ENCODE measurements at places on chromosomes 6 and 20.

GRCh38 chr6:150535151-150535804 is 64.4 kb upstream of the PLEKHG1 start:
- no peak for DNase-seq

GRCh38 chr6:142857796-142858555 is 87.0 kb downstream of the HIVEP2 start:
- no peak for DNase-seq

GRCh38 chr6:170444811-170445211 is 108.3 kb downstream of the PSMB1 start:
- no peak for DNase-seq

DNA sequence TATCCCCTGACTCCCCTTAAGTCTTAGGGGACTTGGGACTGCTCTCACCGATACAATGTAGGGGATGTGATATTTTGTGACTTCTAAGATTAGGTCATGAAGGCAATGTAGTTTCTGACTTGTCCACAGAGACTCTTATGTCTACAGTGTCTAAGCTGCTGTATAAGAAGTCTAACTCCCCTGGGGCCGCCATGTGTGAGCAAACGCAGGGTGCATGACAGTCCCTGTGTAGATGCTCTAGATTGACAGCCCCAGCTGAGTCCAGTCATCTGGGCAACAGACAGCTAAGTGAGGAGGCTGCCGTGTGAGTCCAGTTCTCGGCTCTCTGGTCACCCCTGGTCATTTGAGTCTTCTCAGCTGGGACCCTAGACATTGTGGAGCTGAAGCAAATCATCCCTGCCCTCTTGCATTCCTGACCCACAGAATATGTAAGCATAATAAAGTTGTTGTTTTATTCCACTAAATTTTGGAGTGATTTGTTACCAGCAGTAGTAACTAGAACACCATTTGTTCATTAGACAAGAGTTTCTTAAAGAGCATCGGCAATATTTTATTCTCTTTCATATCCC is 743.3 kb upstream of the CHD6 start:
- no peak for DNase-seq

GRCh38 chr20:32743237-32744112 is at the start of gene COMMD7:
COMMD7 (minus strand) TSS chr20:32743467; CDS start chr20:32743391, 76 bp downstream.
- peak; percentile 74 for DNase-seq

- DNase-seq, result no peak
Observed at GRCh38 chr6:163563318-163563717, 148.8 kb downstream of the QKI start.

- no peak for DNase-seq
Observed at GRCh38 chr6:100662264-100662663, 197.5 kb upstream of the SIM1 start.

DNA sequence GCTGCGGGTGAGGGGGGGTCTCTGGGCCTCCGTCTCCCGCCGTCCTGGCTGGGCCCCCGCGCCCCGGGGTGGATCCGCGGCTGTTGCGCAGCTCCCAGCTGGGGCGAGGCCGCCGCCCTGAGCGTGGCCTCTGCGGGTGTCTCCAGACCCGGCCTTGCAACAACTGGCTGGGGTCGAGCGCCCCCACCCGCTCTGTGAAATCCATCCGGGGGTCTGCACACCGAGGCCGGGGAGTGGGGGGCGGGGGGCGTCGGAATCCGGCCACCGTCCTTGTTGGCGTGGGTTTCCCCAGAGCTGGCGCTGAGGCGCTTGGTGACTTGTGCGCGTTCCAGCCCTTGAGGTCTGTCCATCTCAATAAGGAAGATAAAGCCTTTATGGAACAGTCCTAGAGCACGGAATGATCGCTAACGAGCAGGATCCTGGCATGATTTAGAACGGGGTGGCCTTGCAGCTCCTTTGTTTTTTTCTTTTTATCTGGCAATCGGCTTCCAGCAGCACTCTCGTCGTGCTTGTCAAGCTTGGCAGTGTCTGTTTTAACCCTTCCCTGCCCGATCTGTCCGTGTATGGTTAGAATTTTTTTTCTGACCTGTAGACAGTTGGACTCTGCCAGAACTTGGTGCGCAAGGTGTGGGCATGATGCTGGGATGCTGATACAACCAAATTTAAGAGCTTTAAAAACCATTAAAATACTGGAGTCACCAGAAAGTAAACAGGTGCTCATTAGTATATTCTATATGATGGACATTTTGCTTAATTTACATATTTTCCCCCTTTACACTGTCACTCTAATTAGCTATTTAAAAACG is 675 bp downstream of the DSTN start:
- DNase-seq, result no peak

- DNase-seq, result no peak
Observed at GRCh38 chr20:60192326-60192725, 234.1 kb downstream of the CDH26 start.

GRCh38 chr20:60752741-60753420 is 499.2 kb upstream of the CDH4 start:
- no peak for DNase-seq

GRCh38 chr20:24770628-24771541 is 178.2 kb upstream of the CST7 start:
- DNase-seq, result no peak

DNA sequence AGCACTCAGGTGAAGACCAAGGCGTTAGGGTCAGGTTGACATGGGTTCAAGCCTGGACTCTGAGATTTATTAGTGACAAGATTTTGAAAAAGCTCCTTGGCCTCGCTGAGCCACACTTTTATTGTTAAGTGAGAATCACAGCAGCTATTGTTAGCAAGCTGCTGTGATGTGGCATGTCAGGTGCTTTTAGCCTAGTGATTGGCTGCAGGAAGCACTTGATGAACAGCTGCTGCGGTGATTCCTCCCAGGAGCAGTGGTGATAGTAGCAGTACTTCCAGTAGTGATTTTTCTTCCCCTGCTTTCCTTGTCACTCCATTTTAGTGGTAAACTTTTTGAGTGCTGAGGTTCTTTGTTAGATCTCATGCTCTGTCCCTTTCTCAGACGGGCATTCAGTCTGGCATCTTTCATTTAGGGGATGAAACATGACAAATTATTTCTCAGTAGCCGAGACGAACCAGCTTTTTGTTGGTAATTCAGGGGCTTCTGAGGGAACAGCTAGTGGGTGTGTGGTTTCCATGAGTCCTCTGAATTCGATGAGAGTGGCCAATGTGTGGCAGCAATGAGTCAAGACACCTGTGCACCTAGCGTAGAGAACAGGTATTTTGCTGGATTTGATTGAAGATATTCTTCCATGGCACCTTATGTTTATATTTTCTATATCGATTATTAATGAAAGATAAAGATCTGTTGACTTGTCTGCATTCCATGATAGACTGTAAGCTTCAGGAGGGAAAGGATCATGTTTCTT is 696.7 kb downstream of the DHX35 start:
- DNase-seq, result no peak

DNA sequence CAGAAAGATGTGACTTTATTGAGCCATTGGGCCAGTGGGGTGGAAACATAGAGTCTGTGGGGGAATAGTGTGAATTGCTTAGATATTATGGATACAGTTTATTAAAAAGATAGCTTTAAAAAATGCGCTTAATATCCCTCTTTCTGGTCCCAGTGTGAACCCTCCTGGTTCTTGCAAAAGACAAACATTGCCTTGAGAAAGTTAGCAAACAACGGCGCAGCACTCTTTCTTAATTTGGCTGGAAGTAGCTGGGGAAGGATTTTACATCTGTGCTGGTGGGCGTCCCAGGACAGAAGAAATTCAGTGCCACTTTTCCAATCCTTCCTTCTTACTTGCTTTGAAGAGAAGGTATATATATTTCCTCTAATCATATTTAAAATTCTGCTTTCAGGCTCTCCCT is 191.4 kb upstream of the ZFP64 start:
- DNase-seq, result no peak

DNA sequence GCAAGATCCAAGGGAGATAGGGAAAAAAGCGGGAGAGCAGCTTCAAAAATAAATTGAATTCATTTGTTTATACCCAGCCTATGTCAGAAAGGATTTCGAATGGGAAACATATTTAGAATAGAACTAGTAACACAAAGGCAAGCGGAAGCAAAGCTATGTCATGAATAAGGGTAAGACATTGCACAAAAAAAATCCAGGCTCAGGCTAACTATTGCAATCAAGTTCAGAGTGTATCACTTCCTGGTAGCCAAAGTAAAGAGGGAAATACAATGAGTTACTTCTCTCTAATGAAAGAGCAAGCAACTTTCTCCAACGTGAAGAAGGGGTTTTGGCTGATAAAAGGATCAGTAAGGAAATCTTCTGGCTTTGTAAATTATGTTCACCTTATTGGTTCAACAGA is 212.8 kb downstream of the ZMYND8 start:
- no peak for DNase-seq

DNA sequence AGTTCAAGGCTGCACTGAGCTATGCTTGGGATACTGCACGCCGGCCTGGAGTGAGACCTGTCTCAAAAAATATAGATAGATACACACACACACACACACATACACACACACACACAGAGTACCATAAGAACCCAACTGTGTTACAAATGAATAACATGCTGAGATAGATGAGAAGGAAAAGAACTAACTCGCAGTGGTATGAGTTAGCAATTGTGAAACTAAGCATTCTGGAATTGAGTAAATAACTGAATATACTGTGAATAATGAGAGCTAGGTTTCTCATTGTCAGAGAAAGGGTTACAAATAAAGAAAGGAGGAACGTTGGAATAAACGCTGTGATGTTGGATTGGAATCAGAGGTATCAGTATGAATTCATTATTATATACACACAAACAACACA is 14.6 kb upstream of the FAXC start:
- no peak for DNase-seq

DNA sequence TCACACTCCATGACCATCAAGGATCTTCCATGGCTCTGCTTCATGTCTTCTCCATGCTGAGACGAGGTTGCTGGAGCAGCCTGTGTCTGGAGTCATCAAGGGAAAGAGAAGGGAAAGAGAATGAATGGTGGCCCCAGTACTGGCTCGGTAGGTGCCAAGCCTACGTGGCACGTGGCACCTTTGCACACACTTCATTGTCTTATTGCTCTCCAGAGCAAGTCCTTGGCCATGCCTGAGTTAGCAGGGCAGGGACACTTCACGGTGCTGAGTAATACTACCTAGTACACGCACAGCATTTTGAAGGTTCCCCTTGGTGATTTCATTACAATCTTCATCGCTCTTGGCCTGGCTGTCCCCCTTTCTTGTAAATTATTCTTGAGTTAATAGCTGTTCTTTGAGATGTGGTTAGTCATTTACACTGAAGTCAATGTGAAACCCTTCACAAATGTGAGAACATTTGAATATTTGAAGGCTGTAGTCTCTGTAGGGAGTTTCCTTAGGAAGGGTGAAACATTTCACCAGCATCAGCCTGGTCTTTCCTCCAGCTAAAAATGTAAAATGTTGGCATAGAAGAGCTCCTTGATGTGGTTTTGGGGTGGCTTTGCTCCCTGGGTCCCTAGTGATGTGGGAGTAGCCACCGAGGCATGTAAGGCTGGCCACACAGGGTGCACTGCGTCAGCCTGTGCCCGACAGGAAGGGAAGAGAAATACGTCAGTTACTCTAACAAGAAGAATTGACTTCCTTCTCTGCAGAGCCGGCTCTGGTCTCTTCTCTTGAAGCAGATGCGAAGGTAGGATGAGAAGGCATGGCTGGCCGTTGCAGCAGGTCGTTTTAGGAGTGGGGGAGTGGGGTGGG is at the start of gene SYTL3:
SYTL3 (plus strand) TSS at position 766 of the 855 bp plus-strand sequence. CDS start 13,215 bp downstream, outside the sequence.
- peak; percentile 55 for DNase-seq

GRCh38 chr6:105649192-105649591 is 246.3 kb upstream of the PREP start:
- DNase-seq, result no peak

GRCh38 chr6:158077676-158078075 is 90.4 kb downstream of the SERAC1 start:
- no peak for DNase-seq

GRCh38 chr20:38844963-38845362 is 39.5 kb downstream of the PPP1R16B start:
- no peak for DNase-seq

- DNase-seq, result no peak
Observed at GRCh38 chr6:33727126-33727525, 15.6 kb upstream of the UQCC2 start.

GRCh38 chr6:139764498-139764986 is 390.1 kb upstream of the CITED2 start:
- DNase-seq, result no peak

GRCh38 chr20:62655282-62656196 is 13.2 kb downstream of the SLCO4A1 start:
- DNase-seq, result no peak

GRCh38 chr6:25446830-25447569 is 167.8 kb downstream of the CARMIL1 start:
- DNase-seq, result no peak

DNA sequence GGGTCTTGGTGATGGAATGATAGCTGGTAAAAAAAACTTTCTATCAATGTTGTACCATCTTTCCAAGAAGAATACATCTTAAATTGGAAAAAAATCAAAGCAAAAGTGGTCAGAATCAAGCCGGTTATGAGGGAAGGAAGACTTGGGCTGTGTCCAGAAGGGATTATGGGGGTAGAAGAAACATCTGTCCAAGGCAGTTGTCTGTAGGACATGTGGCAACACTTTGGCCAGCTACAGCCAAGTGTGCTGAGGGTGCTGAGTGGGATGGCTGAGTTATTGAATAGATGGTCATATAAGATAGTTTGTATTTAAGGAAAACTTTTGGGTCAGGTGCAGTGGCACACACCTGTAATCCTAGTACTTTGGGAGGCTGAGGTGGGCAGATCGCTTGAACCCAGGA is 38.4 kb downstream of the INSM1 start:
- no peak for DNase-seq

- DNase-seq, result no peak
Observed at GRCh38 chr6:111551521-111552231, 54.0 kb downstream of the TRAF3IP2 start.

- DNase-seq, result no peak
Observed at GRCh38 chr20:12528591-12529041, 480.2 kb upstream of the SPTLC3 start.

DNA sequence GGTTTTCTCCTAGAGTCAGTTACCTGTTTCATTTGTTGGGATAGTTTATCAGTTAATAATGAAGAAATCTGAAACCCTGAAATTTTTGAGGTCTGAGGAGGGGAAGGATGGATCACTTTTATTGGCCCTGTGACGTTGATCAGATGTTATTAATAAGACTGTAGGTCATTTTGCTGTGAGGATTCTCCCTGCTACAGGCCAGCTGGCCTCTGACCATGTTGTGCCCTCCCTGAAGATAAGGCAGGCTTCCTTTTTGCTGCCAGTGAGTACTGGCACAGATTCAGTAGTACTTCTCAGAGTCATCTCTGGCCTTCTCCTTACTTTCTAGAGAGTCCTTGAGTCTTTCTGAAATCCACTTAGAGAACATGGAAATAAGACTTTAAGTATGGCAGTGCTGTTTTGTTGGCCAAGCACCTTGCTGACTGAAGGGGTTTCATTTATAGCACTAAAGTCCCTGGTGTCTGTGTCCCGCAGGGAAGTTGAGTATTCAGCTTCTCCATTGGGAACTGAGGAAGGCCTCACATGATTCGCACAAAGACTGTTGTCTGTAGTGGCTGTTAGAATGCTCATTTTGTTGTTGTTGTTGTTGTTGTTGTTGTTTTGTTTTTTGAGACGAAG is 202.6 kb downstream of the DTNBP1 start:
- DNase-seq, result no peak

- no peak for DNase-seq
Observed at GRCh38 chr6:157516319-157517026, 135.5 kb downstream of the ZDHHC14 start.

GRCh38 chr20:56155625-56156024 is 92.9 kb upstream of the MC3R start:
- no peak for DNase-seq
